HS-5 (cell line): ENCODE measurements at places on chromosomes 3 and 15.
A peak's percentile ranks its signal among the peaks of the same experiment; 100 is the strongest.

GRCh38 chr3:94887065-94887464 is 824.2 kb downstream of the NSUN3 start:
- DNase-seq = no peak

DNA sequence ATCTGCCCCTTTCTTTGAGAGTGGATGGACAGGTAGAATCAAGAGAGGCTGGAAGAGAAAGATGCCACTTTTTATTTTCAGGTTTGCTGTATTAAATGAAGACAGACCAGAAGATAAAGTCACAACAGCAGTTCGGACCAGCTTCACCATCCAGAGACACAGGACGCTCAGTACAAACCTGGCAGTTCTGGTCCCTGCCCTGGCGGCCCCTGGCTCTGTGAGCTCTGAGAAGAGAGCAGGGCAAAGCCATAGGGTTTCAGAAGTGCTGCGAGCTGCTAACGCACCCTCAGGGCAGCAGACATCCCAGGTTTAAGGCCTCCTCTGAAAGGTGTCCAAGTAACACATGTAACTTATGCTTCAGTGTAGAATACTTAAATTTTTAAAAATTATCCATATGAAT is 216.8 kb downstream of the ADAMTS17 start:
- DNase-seq = no peak

- DNase-seq = no peak
These were observed 226.0 kb downstream of the KLF13 start for GRCh38 chr15:31552482-31553099.

GRCh38 chr15:43735416-43735815 is 10.8 kb upstream of the PDIA3 start:
- DNase-seq = no peak

GRCh38 chr3:46027021-46027705 is at the start of gene XCR1:
Gene XCR1 (minus strand): TSS chr3:46027483. CDS start chr3:46021947, 5,536 bp downstream.
- DNase-seq = no peak

DNA sequence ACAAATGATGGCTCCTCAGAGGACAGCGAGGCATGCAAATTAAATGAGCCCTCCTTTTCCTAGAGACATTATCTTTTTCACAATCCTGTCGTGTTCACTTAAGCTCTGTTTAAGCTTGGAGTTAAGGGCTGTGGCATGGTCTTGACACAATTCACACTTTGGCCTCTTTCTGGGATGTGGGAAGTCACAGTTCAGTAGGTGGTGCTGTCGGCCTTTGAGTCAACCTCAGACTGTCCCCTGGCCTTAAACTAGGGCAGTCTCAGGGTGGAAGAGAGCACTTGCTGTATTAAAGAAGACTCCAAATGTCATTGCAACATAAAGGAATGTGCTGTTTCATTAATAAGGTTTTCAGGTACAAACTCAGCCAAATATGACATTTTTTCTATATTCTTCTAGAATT is 351.0 kb downstream of the MCTP2 start:
- DNase-seq = no peak

DNA sequence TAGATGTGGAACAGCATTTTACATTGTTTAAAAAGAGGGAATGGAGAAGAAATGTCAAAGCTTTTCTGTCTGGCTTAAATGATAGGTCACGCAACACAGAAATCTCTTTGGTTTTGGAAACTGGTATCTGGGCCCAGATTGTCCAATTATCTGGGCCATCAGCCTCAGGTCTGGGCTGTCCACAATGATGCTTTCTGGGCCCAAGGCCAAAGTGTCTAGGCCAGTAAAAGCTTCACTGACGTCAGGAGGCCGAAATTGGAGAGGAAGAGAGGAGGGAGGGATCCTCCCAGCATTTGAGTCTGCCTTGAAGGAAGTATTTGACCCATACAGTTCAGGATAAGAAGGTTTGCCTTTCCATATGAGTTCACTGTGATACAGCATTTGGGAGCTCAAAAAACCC is 60.7 kb upstream of the ALDH1A3 start:
- no peak for DNase-seq

GRCh38 chr3:86815880-86816279 is 175.1 kb downstream of the VGLL3 start:
- DNase-seq = no peak

DNA sequence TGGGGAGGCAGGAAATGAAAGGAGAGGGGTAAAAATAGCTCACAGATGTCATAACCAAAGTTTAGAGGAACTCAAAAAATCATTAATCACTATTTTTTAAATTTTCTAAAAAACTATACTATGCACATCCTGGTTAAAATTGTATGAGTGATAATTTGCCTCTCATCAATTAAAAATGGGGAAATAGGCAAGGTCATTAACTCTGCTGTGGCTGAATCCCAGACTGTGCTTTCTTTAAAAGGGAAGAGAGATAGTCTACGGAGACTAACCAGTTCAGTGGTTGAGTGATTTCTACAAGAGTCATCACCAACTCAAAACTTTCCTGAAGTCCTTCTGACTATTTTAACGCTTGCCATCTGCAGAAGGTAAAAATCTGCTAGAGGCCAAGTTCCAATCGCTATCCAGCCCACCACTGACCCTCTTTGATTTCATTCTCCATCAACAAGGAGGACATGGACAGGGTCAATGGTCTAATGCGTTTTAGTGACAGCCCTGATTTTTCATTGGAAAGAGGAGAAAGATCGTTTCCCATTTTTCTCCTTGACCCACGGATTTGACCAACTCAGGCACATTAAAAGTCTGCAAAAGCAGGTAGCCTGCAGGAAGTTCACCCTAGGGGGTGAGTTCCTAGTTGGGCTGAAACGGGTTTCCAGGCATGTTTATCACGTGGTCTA is 850 bp downstream of the SUCLG2 start:
- peak; percentile 35 for DNase-seq
